ENCODE measurements at places on chromosomes 12 and 14.
A peak's percentile ranks its signal among the peaks of the same experiment; 100 is the strongest.

DNA sequence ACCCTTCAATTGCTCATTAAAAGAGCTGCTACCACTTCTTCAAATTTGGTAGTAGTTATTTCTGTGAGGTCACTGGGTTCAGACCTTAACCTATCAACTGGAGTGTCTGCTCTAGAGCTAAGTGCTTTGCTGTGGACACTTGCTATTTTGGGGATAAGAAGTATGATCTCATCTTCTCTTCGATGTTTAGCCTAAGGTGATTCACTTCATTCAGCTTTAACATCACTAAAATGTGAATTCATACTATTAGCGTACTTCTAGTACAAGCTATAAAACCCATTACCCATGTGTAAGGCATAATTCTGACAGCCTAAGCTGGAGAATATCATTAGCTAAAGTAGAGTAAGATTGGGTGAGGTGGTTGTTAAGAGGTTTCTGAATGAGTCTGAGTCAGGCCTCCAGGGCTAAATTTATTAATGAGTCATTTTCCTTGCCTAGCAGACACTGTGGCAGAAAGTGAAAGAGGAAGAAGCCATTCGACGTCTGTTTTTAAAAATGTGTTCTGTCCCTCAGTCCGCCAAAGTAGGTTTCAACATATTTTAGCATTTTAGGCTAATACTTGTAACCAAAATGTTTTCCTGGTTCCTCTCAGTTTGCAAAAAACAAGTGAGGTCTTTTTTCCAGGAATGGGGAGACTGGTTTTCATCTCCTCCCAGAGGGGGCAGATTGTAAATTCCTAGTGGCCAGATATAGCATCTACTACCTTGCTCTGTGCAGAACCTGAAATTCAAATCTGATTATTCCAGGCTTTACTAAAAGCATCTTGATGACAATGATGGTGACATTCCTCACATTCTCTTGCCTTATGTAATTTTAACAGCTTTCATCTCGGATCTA is 103.6 kb downstream of the SSPN start:
- no peak for DNase-seq

DNA sequence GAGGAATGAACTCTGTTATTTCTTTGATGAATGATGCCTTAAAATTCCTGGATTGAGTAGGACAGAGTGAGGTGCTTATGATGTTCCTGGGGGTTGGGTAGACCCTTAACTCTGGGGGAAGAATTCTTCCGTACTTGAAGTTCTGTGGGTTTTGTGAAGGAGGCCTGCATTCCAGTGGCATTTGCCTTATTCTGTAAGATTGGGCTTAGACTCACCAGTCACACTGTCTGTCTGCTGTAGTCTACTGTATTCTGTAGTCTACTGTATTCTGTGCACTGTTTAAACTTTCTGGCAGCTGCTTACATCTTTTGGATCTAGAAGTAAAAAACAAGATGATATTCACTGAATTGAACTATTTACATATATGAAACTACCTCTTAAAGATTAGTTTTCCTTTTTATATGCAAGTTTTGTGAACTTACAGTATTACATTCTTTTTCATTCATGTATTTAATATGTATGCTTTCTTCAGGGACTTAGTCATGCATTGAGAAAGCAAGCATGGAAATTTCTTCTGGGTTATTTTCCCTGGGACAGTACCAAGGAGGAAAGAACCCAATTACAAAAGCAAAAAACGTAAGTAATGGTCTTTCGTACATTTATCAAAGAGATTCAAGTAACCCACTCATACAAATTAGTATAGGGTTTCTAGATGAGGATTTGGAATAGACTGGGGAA is 42.3 kb upstream of the TPH2 start:
- no peak for DNase-seq

DNA sequence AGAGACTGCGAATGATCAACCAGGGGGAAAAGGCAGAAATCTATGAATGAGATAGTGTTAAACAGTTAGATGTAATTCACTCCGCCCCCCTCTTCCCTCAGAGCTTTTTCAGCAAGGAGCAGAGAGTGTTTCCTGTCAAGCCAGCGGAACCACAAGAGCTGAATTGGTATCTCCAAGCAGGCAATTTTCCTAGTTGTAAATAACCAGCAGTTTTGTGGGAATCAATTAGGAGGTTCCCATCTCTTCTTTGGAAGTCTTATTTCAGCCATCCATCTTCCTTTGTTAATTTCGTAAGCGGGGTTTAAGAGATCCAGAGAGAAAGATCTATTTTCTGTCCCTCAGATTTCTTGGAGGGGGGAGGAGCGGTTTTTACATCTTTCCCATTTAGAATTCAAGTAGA is 178.0 kb downstream of the FOXN3 start:
- no peak for DNase-seq

DNA sequence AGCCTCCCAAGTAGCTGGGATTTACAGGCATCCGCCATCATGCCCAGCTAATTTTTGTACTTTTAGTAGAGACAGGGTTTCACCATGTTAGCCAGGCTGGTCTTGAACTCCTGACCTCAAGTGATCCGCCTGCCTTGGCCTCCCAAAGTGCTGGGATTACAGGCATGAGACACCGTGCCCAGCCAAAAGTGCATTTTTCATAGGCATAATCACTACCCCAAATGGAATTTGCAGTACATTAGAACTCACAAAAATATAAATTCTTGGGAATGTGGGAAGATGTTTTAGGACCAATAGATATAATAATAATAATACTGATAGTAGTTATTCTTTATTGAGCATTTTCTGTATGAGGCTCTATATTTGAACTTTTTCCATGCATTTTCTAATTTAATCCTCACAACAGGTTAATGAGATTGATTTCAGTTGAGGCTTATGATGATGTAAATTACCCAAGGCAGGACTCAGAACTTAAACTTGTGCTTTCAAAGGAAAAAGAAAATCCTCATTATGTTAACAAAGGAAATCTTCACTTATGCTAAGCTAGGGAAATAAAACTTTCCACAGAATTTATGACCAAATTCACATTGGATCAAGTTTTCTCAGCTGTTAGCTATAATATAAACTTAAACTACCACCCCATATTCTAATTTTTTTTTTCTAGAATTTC is 121.6 kb downstream of the SRGAP1 start:
- no peak for DNase-seq

- no peak for DNase-seq
Observed at GRCh38 chr12:97216848-97217247, 245.8 kb upstream of the RMST start.

DNA sequence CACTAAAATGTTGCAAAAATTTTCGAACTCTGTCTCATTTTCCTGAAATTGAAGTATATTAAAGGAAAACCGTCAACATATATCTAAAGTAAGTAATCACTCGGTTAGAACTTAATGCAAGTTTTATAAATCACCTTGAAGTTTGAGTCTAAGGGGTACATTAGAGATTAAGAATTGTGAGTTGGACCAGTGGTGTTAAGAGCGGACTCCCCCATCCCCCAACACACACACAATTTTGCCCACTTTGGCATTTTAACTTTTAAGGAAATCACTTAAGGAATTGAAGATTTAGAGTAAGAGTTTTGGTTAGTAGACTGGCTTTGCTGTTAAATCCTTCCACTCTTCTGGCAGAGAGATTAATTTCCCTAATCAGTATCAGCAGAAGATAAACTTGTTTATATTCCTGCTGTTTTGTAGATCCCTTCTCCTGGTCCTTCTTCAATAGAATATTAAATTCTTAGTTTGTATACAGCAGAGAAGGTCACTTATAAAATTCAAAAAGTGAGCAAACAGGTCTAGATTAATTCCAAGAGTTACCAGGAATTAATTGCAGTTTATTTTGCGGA is 1.5 kb downstream of the HIF1A start:
- DNase-seq = no peak

GRCh38 chr12:107774349-107775029 is at the start of gene ASCL4:
ASCL4 (plus strand) TSS chr12:107774704; CDS start chr12:107775219, 515 bp downstream.
- peak; percentile 90 for DNase-seq

Measured in Jurkat, Clone E6-1 (cell line).